CD4-positive, alpha-beta T cell treated with Interleukin-1 beta for 1 hour (primary cell): ENCODE measurements at places on chromosomes 5 and 9.

- no peak for DNase-seq
These were observed 260.9 kb upstream of the TUT7 start for GRCh38 chr9:86614871-86615849.

DNA sequence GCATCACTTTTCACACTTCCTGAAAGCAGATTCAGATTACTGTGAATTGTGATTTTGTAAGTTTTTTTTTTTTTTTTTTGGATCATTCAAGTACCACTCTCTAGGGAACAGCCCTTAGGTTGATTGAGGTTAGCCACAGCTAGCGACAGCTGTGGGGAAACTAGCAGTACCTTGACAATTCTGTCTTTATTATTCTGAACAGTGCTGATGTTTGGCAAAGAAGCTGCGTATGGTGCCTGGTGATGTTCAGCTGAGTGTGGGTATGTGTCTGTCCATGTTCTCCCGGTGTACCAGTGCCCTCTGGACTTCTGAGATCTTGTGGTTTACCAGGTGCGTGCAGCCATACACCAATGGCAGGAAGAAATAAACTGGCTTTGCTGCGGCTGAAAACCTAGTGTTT lies 117.3 kb upstream of the PLPPR1 start:
- no peak for DNase-seq

- DNase-seq = no peak
These were observed 19.6 kb downstream of the PPARGC1B start for GRCh38 chr5:149749481-149750365.

- no peak for DNase-seq
These were observed 12.8 kb downstream of the BTNL9 start for GRCh38 chr5:181052672-181053487.

GRCh38 chr9:28758341-28758740 lies 1185.1 kb upstream of the C9orf72 start:
- DNase-seq = no peak

DNA sequence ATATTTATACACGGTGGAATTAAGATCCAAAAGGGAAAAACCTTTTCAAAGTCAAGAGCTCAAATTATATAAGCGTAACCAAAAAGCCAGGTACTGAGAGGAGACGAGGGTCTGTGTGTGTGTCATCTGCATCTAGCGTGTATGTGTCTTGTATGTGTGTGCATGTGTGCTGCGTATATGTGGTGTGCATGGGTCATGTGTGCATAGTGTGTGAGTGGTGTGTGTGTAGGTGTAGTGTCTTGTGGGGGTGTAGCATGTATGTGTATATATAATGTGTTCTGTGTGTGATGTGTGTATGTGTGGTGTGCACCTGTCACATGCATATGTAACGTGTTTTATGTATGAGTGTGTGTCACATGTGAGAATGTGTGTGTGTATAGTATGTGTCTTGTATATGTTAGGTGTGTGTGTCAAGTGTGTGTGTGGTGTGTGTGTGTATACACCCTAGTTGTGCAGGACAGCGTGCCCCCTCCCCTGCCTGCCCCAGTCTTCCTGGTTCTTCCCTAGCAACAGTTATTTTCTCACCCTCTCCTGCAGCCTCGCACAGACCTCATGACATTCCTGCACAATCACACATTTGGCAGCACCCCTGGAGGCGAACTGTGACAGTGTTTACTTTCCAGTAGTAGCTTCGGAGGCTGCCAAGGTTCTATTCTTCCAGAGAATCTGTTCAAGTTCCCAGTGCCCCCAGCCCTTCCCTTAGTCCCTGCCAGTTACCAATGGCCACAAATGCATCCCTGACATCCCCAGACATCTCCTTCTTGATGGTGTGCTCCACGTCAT lies 27.1 kb upstream of the TNIP1 start:
- no peak for DNase-seq
